ENCODE measurements at places on chromosomes 6 and 20. TPM values are rescaled to one million over a fixed set of nuclear protein-coding genes. Genes with fewer than 3 reads are reported as not detected.

DNA sequence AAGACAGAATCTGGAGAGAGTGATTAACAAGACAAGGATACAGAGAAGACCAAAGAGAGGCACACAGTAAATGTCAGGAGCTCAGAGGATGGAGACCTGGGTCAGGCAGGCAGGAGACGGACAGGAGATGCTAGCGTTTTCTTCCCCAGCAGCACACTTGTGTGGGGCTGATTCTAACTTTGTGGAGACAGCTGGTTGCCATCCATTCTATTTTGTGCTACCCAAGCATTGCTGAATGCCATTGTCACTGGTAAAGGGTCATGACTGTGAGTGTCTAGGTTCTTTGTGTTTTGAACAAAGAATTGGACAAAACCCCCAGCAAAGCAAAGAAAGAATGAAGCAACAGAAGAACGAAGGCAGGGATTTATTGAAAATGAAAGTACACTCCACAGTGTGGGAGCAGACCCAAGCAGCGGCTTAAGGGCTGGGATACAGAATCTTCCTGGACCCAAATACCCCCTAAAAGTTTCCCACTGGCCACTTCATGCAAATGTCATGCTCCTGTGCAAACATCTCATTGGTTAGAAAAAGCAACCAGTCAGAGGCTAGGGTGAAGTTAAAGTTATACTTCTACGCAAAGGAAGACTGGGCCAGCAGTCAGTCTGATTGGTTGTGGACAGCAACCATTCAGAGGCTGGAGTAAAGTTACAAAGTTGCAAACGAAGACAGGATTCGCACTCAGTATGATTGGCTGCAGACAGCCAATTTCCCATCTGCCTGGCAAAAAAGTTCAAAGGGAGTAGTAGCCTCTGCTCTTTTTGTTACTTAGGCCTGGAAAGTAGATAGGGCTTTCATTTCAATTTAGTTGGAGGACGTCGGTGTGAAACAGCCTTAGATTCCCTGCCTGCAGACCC, 17.5 kb downstream of the PTK7 start:
- H3K27ac ChIP-seq = peak overlapping the region; percentile 62
- H3K36me3 ChIP-seq = no peaks in the 10 kb centered on the region
- H3K4me3 ChIP-seq = peak overlapping the region; percentile 45

DNA sequence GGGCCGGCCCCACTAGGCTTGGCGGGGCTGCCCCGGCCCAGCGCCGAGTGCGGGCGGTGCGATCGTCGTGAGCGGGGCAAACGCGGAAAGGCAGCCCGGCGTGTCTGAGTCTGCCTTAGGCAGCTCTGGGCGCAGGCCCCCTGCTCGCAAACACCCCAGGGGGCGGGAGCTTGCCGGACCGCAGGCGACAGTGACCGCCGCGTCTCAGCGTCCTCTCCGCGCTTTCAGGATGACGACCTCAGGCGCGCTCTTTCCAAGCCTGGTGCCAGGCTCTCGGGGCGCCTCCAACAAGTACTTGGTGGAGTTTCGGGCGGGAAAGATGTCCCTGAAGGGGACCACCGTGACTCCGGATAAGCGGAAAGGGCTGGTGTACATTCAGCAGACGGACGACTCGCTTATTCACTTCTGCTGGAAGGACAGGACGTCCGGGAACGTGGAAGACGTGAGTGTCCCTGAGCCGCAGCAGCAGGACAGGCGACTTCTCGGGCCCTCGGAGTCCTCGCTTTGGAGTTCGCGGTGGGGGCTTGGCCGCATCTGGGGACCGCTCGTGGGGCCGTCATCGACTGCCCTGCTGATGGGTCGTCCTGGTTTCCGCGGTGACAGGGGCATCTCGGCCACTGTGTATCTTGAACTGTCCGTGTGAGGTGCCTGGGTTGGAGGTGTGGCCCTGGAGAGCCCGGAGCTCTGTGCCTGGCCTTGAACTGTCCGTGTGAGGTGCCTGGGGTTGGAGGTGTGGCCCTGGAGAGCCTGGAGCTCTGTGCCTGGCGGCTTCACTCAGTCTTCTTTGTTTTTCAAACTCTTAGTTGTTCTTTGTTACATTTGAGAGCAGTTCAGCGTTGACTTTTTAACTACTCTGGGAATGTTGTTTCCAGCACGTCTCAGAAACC, 786 bp downstream of the ADRM1 start:
- peak overlapping the region; percentile 96 for H3K4me3 ChIP-seq
- no peaks in the 10 kb centered on the region for H3K27me3 ChIP-seq
- DNase-seq = no peak
- H3K27ac ChIP-seq = peak overlapping the region; percentile 98

GRCh38 chr20:32336918-32337347, 21.2 kb upstream of the ASXL1 start:
- DNase-seq = no peak
- H3K27me3 ChIP-seq = no peaks in the 10 kb centered on the region
- peaks cover 17% of the 10 kb centered on the region for H3K36me3 ChIP-seq
- peaks cover 15% of the 10 kb centered on the region for H3K4me1 ChIP-seq
- no peak overlapping the region for H3K4me3 ChIP-seq

DNA sequence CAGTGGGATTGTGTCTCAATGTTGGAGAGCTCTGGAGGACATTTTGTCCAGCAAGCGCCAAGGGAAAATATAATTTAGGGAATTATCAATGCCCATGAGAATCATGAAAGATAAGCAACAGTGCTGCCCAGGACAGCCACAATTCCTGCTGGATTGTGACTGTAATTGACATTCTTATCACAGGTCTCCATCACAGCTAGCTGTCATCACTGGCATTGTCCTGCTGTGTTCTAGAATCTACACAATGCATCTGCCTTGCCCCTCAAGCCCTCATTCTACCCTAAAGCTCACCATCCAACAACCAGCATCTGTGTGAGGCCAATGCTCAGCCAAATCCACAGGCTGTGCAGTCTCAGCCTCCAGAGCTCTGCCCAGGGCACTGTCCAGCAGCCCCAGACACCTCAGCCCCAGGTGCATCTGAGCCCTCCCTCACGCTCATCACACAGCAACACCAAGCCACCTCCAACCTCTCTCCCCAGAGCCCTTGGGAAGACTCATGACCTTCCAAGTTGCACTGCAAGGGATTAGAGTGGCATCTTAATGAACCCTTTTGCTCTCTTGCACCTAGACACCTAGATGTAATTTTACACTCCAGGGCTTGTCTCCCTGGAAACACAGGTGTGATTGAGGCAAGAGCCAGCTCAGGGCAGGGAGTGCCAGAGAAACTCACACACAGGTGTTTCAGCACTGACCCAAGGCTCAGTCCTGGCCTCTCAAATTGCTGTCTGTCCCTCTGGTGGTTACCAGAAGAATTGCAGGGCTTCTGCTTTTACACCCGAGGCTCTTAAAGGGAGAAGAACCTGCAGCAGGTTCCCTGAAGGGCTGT, 85.2 kb upstream of the PHACTR3 start:
- no peaks in the 10 kb centered on the region for H3K36me3 ChIP-seq
- no peaks in the 10 kb centered on the region for H3K4me1 ChIP-seq
- peaks cover 76% of the 10 kb centered on the region for H3K27me3 ChIP-seq
- no peak for DNase-seq
- no peak overlapping the region for H3K4me3 ChIP-seq

The TRAPPC3L gene
- total RNA-seq = not detected

GRCh38 chr6:40036186-40036585, 101.9 kb upstream of the MOCS1 start:
- no peaks in the 10 kb centered on the region for H3K36me3 ChIP-seq
- no peak for DNase-seq
- H3K4me1 ChIP-seq = no peaks in the 10 kb centered on the region
- no peaks in the 10 kb centered on the region for H3K27me3 ChIP-seq
- H3K4me3 ChIP-seq = no peak overlapping the region
- no peak overlapping the region for H3K27ac ChIP-seq

The RSPH9 gene
- 0.24 TPM for total RNA-seq
